ENCODE measurements at places on chromosomes 7 and 10.

- H3K27ac ChIP-seq = no peak overlapping the region
- H3K4me3 ChIP-seq = no peak overlapping the region
- H3K4me1 ChIP-seq = no peaks in the 10 kb centered on the region
- no peaks in the 10 kb centered on the region for H3K36me3 ChIP-seq
- no peaks in the 10 kb centered on the region for H3K27me3 ChIP-seq
Observed at GRCh38 chr10:12950583-12951128, 50.9 kb downstream of the CCDC3 start.

- H3K27me3 ChIP-seq = no peaks in the 10 kb centered on the region
- H3K4me1 ChIP-seq = no peaks in the 10 kb centered on the region
- DNase-seq = no peak
- H3K27ac ChIP-seq = no peak overlapping the region
Observed at GRCh38 chr7:3408814-3409595, 108.0 kb downstream of the SDK1 start.

GRCh38 chr10:99234041-99234790, 1.4 kb downstream of the HPSE2 start:
- DNase-seq = peak; percentile 17
- peaks cover 11% of the 10 kb centered on the region for H3K27me3 ChIP-seq
- H3K4me1 ChIP-seq = peaks cover 13% of the 10 kb centered on the region
- H3K27ac ChIP-seq = no peak overlapping the region
- H3K36me3 ChIP-seq = no peaks in the 10 kb centered on the region
- no peak overlapping the region for H3K4me3 ChIP-seq

GRCh38 chr10:49362596-49363260, 33.2 kb downstream of the DRGX start:
- H3K36me3 ChIP-seq = no peaks in the 10 kb centered on the region
- no peak overlapping the region for H3K4me3 ChIP-seq
- peaks cover 16% of the 10 kb centered on the region for H3K4me1 ChIP-seq
- no peaks in the 10 kb centered on the region for H3K27me3 ChIP-seq
- DNase-seq = peak; percentile 69

DNA sequence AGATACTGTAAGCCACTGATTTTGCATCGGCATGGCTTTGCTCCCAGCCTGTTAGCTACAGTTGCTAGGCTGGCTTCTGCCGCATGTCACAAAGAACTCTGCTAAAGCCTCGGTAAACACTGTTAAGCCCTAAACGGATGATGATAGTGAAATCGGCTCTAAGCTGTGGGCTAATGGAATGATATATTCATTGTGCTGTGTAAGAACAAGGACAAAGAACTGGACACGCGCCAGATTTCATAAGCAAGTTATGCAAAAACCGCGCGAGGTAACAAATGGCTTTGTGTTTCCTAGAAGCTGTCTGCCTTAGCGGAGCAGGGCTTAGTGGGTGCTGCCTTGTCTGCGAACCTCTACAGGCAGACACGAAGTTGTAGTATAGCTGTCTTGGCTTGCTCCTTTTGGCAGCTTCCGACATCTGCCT, 331.3 kb upstream of the COBL start:
- no peak overlapping the region for H3K4me3 ChIP-seq
- H3K27me3 ChIP-seq = no peaks in the 10 kb centered on the region
- H3K36me3 ChIP-seq = no peaks in the 10 kb centered on the region
